NT2/D1 (cell line): ENCODE measurements at places on chromosomes 13 and 19.
A peak's percentile ranks its signal among the peaks of the same experiment; 100 is the strongest.

- DNase-seq, result peak; percentile 30
These were observed 36.4 kb downstream of the EPS15L1 start for GRCh38 chr19:16435238-16435917.

- no peak for DNase-seq
These were observed 179.1 kb downstream of the ZNF536 start for GRCh38 chr19:30551271-30551670.

DNA sequence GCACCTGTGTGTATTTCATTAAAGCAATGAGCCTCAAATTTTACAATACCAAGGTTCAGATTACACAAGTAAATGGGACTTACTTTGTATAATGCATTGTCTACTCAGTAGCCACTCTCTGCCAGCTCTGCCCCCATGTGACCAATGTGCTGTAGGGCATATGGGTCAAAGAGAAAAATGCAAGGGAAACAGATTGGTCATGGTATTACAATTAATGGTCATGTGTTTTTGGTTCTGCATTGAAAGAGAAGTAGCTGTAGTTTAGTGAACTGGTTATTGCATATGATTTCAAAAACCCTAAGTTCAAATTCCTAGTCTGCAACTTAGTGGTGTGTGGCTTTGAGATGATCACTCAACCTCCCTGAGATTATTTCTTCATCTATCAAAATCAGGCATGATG, 545.4 kb downstream of the SUCLA2 start:
- DNase-seq, result no peak

GRCh38 chr13:78238911-78239310, 320.3 kb upstream of the EDNRB start:
- DNase-seq, result no peak

DNA sequence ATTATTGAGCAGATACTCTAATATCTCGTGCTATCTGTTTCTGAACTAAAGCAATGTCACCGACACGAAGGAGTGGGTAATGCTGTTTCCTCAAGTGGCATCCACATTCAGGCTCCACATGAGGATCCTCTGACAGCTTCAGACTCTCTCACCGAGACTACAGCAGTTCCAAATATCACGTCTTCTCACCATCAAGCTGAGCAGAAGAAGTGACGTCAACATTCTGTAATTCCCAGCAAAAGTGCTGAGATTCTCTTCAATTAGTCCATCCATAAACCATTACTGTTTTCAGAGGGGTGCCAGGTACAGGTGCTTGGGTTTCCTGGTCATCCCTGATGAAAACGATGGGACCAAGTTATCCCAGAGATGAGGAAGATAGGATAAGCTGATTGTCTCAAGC, 110.0 kb upstream of the DACH1 start:
- DNase-seq, result no peak

- DNase-seq, result no peak
These were observed 121.6 kb downstream of the KDM4B start for GRCh38 chr19:5090465-5091017.

DNA sequence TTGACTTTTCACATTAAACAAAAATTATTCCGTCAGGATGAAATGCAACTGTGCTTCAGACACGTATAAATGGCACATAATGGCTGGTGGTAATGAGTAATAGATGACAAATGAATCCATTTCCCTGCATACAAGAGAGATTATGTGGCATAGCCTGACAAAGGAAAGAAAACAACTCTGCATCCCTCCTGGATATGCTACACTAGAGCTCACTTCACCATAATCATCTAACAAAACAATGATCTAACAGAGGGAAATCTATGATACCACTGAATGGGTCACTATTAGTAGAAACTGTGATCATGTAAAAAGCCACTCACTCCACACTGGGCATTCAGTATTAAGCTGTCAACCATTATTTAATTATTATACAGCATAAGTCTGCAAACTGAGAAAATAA, 1498.4 kb downstream of the EFNB2 start:
- DNase-seq, result no peak

DNA sequence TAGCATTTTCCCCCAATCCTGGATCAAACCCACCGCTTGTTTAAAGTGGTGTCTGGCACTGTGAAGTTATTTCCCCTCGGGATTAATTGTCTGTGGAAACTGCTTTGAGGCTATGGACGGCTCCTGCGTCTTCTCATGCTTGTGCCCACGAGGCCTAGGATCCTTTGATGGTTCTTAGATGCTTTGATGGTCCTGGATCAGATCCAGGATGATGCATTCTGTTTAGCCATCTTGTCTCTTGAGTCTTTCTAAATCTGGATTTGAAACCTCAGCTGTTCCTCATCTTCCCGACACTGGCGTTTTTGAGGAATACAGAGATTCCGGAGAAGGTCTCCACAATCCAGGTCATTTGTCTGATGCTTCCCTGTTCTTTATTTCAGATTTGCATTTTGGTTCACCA, 36.1 kb upstream of the USP29 start:
- no peak for DNase-seq

DNA sequence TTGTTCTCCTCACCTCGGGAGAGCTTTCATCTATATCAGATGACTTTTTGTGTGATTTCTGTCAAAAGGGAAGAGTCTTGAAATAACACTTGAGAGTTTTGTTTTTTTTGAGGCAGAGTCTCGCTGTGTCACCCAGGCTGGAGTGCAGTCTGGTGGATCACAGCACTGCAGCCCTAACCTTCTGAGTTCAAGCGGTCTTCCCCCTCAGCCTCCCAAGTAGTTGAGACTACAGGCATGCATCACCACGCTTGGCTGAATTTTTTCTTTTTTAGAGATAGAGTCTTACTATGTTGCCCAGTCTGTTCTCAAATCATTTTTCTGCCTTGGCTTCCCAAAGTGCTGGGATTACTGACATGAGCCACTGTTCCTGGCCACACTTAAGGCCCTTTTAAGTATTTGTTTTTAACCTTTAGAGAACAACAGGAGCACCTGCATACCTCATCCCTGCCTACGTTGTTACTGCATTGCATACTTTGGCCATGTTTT, 11.4 kb downstream of the NDFIP2 start:
- DNase-seq, result no peak

GRCh38 chr13:100231176-100231575, 142.3 kb downstream of the PCCA start:
- no peak for DNase-seq

- DNase-seq, result peak; percentile 88
These were observed 9.5 kb upstream of the INSL3 start for GRCh38 chr19:17830567-17831418.

- no peak for DNase-seq
These were observed 4.1 kb upstream of the NTN5 start for GRCh38 chr19:48676887-48677286.

DNA sequence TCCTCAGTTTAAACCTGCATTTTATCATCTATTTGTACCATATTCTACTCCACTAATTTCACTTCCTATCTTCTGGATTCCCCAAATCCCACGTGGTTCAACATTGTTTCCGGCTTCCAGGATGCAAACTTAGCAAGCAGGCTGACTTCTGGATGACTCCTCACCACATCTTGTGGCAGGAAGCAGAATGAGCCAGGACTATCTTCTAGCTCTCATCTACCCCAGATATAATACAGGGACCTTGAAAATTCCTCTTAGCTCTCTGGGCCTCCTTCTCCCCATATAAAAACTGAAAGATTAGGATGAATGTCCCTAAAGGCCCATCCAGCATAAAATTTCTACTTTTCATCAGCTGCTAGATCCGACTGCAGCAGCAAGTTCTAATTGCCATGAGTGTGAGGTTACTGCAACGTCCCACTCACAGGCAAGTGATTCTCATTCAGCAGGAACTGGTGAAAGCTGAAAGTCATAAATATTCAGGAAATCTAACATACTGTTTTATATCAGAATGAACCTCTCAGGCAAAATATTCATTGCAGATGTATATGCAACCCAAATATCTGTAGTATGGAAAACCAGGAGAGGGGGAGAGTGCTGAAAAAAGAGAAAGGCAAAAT, 93.4 kb downstream of the KCTD12 start:
- no peak for DNase-seq

- DNase-seq, result no peak
These were observed 36.8 kb downstream of the NFIX start for GRCh38 chr19:13031917-13032623.

DNA sequence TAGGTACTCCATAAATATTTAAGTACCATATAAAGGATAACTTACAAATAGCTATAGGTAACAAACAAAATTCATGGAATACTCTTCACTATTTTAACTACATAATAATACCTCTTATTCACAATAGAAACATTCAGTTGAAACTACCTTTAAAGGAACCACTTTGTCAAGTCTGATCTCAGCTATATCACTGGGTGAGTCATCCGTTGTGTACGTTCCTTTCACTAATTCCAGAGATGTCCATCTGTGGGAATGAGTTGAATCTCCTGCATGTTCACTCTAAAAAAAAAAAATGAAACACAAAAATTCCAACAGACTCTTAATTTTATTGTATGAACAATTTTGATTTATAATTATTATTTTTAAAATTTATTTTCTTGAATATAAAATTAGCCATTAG, 149.4 kb upstream of the FBXL3 start:
- DNase-seq, result no peak

DNA sequence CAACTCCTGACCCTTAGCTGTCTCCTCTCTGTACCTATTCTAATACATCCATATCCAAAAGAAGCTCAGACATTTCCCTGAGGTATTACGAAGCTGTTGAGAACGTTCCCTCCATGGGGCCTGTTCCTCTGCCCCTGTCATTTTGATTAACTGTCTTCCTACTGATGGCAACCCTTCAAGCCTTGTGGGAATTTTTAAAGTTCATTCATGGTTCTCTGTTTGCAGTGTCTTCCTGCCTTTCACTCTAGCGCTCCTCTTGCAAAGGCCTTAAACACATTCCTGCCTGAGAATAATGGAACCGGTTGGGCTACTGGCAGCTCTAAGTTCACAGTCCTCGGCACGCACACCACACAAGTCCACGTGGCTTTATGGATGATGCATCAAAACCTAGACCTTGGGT, 66.1 kb downstream of the LHFPL6 start:
- DNase-seq, result no peak

DNA sequence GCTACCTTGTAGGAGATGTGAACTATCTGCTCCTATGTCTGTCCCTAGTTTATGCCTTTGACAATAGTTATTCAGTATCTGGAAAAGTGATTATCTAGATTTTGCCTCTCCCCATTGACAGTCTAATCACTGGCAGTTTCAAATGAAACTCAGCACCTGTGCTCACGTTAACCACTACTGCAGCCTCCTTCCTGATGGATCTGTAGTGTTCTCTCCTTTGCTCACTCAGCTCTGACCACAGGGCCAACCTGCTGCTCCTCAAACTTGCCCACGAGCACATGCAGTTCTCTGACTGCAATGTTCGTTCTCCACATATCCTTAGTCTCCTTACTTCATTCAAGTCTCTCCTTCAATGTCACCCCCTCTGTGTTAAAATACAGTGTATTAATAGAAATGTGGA, 230.1 kb downstream of the NHLRC3 start:
- no peak for DNase-seq

- no peak for DNase-seq
These were observed 3.4 kb downstream of the HMG20B start for GRCh38 chr19:3575949-3576673.

GRCh38 chr13:71864094-71864985, 2.7 kb downstream of the DACH1 start:
- no peak for DNase-seq

DNA sequence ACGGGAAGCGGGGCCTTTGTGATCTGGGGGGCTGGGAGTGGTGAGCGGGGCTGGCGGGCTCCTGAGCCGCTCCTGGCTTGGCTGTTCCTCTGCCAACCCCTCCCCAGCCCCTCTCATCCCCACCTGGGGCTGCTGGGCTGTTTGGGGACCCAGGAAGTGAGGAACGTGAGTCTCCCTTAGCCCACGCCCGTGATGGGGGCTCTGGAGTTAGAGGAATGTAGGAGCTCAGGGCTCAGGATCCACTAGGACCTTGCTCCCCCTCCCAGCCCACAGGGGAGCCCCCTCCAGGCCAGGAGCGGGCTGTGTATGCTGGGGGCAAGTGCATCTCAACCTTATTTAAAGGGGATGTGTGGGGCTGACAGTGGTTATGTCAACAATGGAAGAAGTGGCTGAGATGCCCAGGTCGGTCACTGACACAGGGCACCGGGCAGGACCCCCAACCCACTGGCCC, 134.1 kb downstream of the URI1 start:
- DNase-seq, result no peak

- no peak for DNase-seq
These were observed 5.8 kb downstream of the QTRT1 start for GRCh38 chr19:10706990-10707389.

DNA sequence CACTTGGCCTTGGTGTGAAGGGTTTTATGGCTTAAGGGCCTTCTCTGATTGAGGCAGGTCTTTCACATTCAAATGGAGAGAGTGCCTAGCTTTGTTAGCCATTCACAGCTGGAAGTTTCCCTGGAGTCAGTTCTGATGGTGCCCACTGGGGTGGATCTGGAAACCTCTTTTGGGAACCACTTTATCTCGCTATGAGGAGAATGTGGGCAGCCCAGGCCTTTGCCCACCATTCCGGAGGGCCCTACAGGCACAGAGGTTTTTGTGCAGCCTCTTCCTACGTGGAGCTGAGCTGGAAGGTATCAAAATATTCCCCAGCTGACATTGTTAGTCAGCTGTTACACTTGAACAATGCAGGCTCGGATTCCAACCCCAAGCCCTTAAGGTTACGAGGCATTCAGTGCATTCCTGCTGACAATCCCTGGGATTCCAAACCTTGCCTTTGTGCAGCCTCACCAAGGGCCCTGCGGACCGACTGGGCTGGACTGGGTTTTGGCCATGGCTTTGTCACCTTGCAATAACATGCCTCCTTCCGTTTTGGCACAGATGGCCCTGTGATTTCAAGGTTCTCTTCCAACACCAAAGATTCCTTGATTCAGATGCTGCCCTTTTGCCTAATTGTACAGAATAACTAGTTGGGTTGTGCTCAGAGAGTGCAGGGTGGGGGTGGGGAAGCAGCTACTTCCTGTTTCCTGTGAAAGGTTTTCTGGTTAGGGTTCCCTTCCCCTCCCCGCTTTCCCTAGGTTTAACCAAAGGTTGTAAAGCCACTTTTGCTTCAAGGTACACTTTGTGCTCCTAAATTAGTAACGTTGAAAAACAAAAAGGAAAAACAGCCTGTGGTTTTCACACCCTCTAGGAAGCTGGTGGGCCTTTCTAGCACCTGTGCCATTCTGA, 27.0 kb downstream of the SAE1 start:
- DNase-seq, result peak; percentile 85

DNA sequence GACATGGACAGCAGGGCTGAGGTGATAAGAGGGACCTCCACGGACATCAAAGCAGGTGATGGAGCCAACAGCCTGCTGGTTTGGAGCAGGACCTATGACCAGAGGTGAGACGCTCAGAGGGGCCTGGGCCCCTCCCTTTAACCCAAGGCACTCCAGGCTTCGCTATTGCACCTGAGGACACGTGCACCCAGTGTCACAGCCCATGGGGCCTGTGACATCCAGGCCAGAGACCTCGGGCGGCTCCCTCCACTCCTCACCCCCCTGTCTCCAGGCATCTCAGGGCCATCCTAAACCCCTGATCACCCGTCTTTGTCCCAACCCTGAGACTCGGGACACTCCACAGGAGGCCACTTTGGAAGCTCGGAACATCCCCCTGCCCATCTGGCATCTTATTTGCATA, 12.9 kb downstream of the ADGRE5 start:
- DNase-seq, result no peak
